ENCODE measurements at places on chromosomes 2 and 18.

- DNase-seq: no peak
Measured at GRCh38 chr18:53886058-53886457, 338.4 kb downstream of the MBD2 start.

GRCh38 chr2:142179686-142180085 lies 48.9 kb upstream of the LRP1B start:
- no peak for DNase-seq

- DNase-seq: no peak
Measured at GRCh38 chr2:12073217-12073852, 326.9 kb downstream of the LPIN1 start.

- no peak for DNase-seq
Measured at GRCh38 chr2:112004253-112004645, 50.8 kb upstream of the TMEM87B start.

- no peak for DNase-seq
Measured at GRCh38 chr18:456361-457139, 44.0 kb downstream of the COLEC12 start.

DNA sequence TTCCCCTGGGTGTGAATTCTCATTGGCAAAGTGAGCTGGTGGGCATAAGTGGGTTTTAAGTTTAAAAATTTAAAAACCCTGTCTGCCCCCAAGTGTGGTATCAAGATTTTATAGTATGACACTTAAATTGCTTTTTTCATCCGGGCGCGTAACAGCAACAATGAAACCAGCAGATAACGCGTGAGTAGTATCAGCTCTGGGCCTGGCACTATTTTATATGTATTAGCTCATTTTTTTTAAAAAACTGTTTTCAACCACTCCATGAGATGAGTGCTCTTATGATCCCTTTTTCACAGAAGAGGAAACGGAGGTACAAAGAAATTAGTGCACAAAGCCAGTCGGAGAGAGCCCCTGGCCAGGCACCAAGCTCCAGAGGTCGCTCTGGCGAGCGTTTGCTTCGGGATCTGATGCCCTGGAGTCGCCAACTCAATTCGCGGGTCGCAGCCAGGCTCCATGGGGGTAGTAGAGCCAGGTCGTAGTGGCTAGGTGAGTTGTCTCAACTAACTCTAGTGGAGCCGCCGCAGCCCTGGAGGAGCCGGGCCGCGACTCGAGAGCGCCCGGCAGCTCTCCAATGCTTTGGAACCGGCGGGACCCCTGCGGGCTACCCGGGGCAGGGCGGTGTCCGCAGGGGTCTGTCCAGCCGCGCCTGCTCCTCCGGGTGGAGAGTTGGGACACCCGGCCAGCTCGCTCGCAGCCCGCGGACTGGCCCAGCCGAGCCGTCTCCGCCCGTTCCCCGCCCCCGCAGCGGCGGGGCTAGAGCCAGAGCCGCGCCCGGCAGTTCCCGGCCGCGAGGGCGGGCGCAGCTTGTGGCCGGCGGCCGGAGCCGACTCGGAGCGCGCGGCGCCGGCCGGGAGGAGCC lies at the start of gene IL1R1:
Gene IL1R1 (plus strand): TSS at position 777 of the 859 bp plus-strand sequence. CDS start 14,979 bp downstream, outside the sequence.
- no peak for DNase-seq

DNA sequence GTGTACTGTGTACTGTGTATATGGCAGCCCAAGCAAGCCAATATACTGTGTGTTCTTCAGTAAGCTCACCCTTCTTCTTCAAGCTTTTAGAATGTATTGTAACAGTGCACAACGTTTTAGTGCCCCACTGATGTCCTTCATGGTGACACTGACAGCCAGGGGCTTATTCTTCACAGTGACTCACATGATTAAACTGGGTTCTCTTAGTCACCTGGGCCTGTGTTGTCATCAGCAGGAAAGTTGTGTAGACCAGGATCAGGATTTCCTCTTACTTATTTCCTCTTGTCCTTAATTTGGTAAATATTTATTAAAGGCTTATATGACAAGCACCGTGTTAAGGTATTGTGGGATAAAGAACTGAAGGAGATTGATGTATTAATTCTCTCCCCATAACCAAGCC lies 67.9 kb upstream of the THOC1 start:
- DNase-seq: no peak

- no peak for DNase-seq
Measured at GRCh38 chr2:222452422-222452950, 28.1 kb downstream of the SGPP2 start.

- no peak for DNase-seq
Measured at GRCh38 chr2:45379399-45380087, 231.5 kb downstream of the SRBD1 start.

DNA sequence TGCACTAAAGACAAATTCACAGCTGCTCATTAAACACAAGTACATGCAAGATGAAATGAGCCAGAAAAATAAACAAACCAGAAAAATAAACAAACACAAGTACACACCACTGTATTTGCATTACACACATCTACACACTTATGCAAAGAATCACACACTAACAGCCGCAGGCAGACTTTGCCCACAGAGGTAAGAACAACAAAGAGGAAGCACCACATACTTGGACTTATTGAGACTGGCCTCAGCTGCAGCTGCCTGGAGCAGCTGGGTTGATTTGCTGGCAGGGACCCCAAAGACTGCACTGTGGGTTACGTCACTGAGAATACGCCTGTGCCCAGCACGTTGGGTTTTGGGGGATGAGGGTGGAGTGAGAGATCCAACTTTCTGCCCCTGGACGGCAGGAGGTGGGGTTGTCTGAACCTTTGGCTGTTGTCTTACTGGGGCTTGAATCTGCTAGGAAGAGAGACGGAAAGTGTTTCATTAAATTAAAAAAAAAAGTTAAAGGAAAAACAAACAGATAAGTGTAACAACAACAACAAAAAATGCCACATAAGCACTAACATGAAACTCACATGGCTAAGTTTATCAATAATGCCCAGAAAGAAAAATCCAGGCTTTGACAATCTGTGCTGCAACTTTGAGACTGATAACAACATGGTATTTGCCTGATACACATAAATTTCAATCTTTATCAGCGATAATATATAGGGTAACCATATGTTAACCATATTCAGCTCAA lies 71.9 kb upstream of the NFU1 start:
- DNase-seq: no peak

- no peak for DNase-seq
Measured at GRCh38 chr18:64872710-64873458, 724.0 kb upstream of the LINC00305 start.

DNA sequence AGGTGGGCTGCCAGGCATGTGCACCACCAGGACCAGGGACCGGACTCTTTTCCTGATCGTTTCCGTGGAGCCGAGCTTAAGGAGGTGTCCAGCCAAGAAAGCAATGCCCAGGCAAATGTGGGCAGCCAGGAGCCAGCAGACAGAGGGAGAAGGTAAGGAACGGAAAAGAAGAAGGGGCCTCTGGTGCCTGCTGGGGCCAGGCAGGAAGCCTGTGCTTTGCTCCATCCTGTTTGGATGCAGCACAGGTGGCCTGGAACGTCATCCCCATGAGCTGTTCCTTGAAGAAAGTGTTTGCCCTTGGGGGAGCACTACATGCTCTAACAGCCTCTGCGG lies 33.9 kb downstream of the CNGA3 start:
- DNase-seq: no peak

DNA sequence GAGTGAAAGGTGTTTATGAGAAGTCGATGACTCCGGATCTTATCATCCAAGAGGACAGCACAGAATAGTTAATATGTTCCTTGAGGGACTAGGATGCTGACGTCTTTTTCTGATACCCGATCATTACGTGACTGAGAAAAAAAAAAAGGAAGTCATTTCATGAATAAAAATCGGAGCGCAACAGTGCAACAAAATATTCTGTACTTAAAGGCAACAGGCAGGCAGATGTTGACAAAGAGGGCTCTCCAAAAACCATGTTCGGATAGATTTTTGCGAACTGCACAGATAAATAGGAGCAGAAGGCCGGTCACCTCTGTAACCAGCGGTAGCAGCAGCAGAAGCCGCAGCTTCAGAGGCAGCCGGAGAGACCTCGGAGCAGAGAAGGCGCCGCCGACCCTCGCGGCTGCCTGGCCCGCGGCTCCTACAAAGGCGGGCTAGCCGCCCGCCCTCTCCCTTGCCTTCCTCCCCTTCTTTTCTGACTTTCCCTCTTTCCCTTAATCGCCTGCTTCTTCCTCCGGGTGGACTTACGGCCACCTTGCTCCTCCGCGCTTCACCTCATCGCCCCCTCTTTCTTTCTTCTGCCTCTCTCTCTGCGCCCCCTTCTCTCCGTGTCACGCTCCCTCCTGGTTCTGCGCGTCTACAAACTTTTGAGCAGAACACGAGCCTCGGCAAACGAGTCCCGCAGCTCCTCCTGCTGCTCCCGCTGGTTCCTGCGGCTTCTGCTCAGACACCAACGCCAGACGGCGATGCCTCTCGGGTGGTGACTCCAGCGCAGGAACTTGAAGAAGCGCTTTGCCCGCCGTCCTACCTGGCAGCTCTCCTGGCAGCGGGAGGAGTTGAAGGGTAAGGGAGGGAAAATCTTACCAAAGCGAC lies at the start of gene ADCYAP1:
Gene ADCYAP1 (plus strand): TSS at position 654 of the 873 bp plus-strand sequence. CDS start 516 bp downstream, outside the sequence.
- DNase-seq: no peak

DNA sequence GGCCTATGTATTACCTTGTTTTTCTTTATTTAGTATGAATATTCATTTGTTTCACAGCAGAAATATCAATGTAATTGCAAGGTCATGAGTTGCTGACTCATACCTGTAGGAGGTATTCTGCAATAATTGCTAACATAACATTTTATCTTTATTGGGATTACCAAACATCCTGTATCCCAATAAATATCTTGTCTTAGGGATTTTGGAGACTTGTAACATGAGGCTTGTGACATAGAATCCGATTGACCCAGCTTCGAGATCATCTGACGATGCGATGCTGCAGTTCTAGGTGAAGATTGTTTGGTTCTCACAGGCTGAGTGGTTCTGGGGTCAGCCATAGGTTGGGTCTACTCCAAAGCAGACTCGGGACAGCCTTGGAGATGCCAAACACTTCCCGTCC lies 133.4 kb upstream of the RND3 start:
- DNase-seq: no peak

GRCh38 chr2:105445976-105446375 lies 47.1 kb upstream of the FHL2 start:
- DNase-seq: no peak

DNA sequence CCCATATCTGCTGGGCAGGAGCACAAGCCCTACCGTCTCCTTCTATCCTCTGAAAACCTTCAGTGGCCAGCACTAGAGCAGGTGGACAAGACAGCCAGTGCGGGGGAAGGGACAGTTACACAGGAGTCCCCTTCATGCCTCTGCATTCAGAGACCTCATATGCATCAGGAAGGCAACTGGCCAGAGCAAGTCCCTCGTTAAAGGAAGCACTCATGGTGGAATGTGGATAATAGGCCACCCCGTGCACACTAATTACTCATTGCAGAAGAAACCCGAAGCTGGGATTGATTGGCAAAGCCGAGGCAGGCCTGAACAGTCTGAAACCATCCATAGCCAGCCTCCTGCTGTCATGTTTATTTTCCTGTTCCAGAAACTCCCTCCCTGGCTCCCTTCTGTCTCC lies 11.2 kb downstream of the KIAA2012 start:
- DNase-seq: no peak

GRCh38 chr2:45860136-45861121 lies 209.0 kb downstream of the PRKCE start:
- no peak for DNase-seq

DNA sequence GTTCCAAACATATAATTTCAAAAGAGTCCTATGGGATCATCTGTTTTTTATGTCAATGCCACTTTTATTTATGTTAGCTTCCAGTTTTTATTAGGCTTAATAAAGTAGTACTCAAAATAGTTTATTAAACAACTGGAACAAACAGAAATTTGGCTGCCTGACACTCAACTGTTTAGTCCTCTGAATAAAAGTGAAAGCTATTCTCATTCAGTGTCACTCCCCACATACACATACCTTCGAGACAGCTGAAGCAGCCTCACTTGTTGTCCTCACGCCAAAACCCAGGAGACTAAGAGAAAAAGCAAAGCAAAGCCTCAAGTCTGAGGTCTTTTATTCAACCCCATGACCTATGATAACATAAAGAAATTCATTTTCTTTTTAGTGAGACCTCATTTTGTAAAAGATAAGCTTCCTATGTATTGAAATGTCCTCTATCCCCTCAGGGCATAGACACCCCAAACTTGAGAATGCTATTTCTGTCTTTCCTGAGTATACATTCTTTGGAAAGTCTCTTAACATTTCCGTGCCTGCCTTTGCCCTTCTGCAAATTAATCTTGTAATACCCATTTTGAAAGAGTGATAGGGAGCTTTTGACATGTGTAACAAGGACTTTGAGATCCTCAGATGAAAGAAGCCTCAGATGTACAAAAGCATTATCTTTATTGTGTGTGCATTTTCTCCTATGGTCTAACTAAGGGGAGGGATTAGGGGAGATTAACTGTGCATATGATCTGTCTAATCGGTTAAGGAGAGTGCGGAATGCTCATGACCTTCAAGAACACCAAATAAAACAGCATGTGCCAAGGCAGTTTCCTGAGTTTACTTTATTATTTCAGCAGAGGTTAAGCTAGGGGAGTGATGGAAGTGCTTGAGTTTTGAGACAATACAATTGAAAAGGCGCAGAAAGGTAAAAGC lies 1523.7 kb upstream of the PIK3C3 start:
- no peak for DNase-seq

DNA sequence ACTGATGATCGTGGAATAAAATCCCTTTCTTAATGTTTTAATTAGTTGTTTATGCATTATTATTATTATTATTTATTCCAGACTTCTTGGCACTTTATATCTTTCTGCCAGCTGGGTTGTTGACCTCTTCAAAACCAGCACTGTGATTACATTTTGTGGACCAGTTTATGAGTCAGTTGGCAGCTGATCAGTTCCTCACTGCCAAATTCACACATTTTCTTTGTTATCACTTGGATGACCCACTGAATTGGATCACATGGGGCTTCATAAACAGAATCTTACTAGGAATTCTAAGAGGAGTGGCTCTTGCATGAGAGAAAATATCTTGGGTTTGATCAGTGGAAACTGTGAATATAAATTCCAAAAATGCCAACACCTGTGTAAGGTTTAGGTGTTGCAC lies 321.8 kb upstream of the SPRED2 start:
- DNase-seq: no peak

- no peak for DNase-seq
Measured at GRCh38 chr2:86613515-86613914, 10.2 kb downstream of the RNF103 start.

DNA sequence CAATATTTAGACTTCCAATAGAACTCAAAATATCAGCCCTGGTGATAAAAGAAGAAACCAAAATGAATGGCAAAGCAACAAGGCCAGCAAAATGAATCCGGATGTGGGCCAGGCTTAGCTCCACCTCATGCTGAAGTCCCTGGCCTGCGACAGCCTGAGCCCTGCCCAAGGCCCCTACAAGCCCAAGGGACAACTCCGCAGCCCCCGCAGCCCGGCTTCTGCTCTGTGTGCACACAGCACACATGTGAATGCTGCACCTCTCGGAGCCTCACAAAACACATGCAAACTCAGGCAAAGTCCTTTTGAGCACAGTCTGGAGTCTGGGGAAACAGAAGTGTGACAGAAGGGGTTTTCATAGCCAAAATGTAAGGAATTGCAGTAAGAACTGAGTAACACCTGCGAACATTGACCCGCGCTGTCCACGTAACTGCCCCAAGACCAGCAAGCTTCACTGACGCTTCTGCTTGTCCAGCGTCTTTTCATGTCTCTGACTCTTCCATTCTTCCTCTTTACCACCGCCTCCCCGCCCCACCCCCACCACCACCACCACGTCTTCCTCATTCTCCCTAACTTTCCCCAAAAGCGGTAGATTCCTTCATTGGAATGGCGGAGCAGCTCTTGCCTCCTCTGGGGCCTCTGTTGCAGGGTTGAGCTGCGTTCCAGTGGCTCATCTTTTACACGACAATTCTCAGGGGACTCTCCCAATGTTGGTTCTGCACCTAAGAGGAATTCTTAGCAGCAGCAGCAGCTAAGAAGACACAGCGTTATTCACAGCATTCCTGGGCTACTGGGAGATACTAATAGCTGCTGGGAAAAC lies 136.4 kb upstream of the COPS8 start:
- no peak for DNase-seq

Measured in stimulated activated CD8-positive, alpha-beta memory T cell treated with anti-CD3 and anti-CD28 coated beads, Interleukin-15, amount 100 ng/mL, for 48 hours (primary cell).